ENCODE measurements at places on chromosomes 7 and 10.

GRCh38 chr10:12469345-12469744, 120.0 kb downstream of the CAMK1D start:
- DNase-seq: no peak

GRCh38 chr10:96406091-96406490, 47.3 kb upstream of the OPALIN start:
- DNase-seq: no peak

DNA sequence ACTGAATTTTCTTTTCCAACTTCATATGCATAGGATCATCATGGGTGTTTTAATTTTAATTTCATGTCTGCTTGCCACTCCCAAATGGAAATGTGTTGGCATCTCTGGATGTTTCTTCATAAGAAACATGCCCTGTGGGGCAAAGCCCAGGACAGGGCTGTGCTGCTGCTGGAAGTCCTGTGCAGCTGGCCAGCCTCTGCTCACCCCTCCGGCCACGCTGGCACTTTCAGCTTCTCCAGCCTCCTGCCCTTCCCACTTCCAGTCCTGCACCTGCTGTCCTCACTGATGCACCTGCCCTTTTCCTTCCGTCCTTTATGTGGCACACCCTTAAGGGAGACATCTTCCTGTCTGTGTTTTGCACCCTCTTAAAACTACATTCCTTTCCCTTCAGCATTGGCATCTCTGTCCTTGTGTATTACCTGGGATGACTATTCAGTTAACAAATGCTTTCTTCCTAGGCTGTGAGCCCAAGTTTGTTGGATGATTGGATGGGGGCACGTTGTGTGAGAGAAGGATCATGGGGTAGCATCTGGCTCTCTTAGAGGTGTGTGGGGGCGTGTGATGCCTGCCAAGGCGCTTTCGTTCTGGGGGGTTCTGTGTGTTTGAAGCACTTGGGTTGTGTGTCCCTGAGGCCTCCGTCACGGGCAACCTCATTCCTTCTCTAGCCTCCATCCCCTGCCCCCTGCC, 56.8 kb downstream of the TCF7L2 start:
- no peak for DNase-seq

DNA sequence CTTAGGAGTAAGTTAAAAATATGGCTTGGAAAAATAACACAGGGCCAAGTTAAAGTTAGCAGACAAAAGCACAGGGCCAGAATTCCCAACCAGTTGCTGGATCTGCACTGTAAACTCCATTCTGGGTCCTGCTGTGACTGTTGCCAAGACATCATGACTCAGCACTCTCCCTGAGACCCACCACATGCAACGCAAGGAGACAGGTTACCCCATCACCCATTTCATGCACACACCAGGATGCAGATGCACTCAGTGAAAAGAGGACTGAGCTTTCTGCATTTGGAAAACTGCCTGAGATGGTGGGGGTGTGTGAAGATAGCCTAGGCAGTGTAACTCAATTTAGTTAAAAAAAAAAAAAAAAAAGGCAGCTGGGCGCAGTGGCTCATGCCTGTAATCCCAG, 97.6 kb upstream of the ZNF438 start:
- DNase-seq: no peak

- peak; percentile 56 for DNase-seq
Measured at GRCh38 chr10:132446661-132447445, 49.9 kb downstream of the PWWP2B start.

GRCh38 chr10:98790817-98791216, 344.1 kb upstream of the HPS1 start:
- DNase-seq: no peak

DNA sequence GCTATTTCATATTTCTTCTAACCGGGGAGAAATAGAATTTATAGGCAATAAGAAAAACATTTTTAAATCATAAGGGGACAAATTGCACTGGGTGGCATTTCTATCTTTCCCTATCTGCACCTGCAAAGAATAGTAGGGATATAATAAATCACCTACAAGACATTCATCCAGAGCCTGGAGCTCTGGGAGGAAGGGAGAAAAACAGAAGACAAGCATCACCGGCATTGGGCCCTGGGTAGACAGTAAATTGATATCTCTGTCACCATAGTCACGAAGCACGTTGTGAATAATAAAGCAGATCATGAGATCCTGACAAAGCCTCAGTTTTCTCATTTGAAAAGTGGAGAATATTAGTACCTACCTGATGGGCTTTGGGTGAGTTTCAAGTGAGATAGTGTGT, 685.6 kb downstream of the XPNPEP1 start:
- DNase-seq: no peak

DNA sequence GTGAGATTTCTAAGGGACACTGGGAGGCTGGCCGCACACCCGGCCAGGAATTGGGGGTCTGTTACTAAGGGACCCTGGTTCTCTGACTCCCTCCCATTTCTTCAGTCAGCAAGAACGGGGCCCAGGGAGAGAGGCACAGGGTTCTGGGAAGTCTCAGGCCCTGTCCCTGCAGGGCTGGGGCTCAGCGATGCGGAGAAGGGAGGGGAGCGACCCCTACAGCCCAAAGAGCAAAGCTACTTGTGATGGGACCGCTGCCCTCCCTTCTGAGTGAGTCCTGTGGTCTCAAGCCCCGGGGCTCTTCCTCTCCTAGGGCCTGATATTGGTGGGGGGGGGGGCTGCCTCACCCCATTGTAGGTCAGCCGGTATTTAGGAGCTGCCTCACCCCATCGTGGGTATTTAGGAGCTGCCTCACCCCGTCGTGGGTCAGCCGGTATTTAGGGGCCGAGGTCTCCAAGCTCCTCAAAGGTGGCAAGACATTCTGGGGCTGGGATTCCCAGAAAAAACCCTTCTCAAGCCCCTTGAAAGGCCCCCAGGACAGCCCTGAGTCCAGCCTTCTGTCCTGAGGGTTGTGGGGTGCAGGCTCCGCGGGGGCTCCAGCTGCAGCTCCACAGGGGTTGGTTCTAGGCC, 16.9 kb upstream of the NKX6-2 start:
- DNase-seq: no peak

GRCh38 chr7:156516791-156517378, 123.7 kb upstream of the RNF32 start:
- no peak for DNase-seq

GRCh38 chr10:27820637-27821036, 75.0 kb upstream of the MKX start:
- DNase-seq: no peak

DNA sequence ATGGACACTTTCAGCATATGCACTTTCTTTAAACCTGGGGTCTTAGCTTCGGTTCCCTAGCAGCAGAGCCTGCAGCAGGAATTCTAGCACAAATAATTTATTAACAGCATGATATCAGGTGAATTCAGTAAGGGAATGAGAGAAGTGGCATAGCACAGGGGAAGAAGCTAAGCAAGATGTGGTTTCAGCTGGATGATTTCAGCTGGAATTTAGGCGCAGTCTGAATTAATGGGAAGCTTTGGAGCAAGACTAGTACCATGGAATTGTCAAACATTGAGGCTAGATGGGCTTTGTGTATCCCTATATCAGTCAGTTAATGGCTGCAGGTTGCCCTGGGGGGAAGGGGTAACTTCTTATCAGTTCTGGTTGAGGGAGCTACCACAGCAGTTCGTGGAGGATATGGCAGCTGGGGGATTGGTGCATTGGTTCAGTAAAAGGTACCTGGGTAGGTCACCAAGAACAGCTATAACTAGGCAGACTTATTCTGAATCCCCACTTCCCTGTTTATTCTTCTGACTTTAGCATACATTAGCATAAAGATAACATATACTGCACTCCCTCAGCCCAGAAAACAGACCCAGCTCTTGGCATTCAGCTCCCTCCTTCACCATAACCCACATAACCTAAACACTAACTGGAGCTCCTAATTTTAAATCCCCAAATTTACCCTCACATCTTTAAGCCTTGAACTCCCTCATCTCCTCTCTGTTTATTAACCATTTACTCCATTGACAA, 46.8 kb upstream of the NAMPT start:
- no peak for DNase-seq

DNA sequence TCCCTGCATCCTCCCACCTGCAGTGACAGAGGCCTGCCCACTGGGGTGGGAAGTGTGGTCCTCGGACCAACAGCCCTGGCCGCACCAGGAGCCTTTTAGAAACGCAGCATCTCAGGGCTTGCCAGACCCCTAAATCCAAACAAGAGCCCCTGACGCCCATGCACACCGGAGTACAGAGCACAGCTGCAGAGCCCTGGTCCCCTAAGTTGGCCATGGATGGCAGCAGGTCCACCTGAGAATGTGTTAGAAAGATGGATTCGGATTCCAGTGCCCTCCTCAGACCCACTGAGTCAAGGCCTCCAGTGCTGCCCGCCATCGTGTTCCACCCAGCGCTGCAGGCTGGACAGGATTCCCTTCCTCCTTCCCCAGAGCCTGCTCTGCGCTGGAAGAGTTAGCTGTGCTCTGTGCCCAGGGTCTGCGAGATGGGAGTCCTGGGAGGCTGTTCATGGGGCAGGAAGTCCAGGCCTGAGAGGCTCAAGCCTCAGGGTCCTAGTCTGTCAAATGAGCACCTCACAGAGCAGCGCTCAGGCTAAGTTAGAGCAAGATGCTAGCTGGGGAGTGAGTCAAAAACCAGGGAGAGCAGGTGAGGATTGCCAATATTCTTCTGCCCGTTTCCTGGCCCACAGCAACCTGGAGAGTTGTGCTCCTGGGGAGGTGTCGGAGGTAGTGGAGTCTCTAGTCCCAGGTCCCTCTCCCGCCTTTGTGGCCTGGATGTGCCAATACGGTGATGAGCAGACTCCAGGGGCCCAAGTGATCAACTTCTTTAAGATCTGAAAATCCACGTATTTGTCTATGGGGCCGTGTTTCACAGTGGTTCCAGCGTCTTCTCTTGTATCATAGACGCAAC, 95.9 kb upstream of the GPR26 start:
- no peak for DNase-seq

DNA sequence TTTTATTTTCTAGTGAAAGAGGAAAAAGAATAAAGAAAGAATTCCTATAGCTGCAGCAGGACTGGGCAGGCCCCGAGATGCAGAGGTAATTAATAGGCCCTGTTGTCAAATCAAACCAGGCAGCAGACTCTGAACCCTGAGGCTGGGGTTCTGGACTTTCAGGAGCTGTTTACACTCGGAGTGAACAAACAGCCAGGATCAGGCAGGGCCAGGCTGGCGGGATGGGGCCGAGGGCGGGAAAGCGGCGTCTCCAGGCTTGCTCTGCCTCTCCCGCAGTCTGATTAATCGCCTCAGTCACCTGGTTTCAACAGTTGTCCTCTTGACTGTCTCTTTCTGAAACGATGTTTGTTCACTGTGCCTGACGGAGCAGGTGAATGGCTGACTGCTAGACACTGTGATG, 675.4 kb upstream of the FOXK1 start:
- DNase-seq: no peak

GRCh38 chr7:41491308-41491707, 211.6 kb downstream of the INHBA start:
- DNase-seq: no peak

DNA sequence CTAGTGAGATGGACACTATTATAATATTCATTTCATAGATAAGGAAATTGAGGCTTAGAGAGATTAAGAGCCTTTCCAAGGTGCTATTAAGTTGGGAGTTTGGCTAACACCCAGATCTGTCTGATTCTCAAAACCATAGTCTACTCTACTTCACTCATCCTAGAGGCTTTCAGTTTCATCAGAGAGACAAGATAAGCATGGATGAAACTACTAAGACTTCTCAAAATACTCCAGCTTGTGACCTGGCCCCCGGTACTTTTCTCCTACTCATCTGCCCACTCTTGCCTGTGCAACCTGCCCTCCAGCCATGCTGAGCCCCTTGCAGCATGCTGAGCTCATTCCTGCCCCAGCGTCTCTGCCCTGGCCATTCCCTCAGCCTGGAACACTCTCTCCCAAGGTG, 12.2 kb upstream of the SLC35B4 start:
- DNase-seq: no peak

GRCh38 chr7:93601363-93601762, 26.8 kb upstream of the CALCR start:
- DNase-seq: no peak

DNA sequence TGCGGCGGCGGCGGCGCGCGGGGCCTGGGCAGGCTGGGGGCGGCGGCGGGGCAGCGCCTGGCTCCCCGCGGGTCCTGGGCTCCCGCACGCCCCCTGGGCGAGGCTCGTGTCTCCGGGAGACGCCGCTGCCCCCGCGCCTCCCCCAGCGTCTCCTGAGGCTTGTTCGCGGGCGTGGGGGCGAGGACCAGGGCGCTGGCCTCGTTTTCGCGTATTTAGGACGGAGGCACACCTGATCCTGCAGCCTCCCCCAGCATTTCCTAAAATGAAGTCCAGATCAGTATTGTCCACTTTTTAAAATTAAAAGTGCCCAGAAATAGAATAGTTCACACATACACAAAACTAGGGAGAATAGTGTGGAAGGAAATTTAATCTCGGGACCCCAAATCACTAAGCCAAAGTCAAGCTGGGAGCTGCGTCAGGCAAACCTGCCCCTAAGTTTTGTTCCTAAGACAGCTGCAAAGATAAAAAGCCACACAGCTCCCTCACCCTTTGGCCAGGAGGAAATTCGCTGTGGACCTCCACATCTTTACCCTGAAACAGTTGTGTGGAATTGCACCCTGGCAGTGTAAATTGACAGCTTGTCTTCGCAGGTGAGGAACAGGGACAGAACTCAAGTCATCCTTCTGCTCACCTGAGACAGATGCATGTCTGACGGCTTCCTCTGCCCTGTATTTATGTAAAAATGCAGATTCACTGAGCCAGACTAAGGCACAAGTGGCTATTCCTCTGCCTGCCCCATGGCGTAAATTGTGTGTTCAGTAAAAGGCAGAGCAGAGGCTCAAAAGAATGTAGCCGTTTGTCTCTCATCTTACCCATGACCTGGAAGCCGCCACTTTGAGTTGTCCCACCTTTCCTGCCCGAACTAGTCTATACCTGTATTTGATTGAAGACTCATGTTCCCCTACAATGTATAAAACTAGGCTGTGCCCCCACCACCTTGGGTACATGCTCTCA, 740 bp downstream of the GALNT11 start:
- DNase-seq: no peak

DNA sequence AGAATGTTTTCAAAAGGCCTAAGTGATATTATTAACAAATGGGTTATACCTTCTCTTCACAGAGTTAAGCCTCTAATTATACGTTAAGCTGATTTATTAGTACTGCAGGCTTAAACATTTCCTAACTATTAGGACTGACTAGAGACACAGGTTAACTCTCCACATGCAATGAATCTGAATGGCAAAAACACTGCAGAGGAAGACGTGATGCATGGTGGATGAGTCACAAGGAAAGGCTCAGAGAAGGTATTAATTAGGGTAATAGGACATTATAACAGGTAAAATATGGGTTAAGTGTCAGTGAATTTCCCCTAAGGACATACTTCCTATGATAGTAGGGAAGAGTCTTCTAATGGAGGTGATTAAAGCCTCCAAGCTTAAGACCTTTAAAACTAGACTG, 24.7 kb upstream of the SEM1 start:
- no peak for DNase-seq

- no peak for DNase-seq
Measured at GRCh38 chr7:155590215-155591018, 44.1 kb upstream of the CNPY1 start.

GRCh38 chr10:69333205-69333604, 54.9 kb downstream of the HK1 start:
- no peak for DNase-seq

- DNase-seq: no peak
Measured at GRCh38 chr10:3527869-3528268, 257.1 kb downstream of the KLF6 start.

- no peak for DNase-seq
Measured at GRCh38 chr10:129448539-129448938, 18.5 kb upstream of the MGMT start.
